ENCODE measurements at places on chromosomes 3 and 15.

DNA sequence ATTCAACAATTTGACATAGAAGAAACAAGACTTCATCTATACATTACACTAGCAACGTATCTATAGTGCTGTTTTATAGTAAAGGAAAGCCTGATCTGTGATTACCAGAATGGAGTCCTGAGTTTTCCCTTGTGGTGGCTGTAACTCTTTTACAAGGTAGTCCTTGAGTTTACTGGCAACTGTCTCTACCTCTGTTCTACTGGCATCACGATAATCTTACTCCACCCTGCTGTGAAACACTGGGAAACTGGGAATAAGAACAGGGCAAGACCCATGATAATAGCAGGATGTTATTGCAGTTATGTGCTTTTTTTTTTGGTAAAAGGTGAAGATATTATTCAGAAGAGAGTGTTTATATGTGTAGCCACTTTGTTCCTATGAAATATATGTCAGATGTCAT, 12.4 kb upstream of the HHLA2 start:
- DNase-seq = no peak

GRCh38 chr3:105688821-105689220, 180.0 kb downstream of the CBLB start:
- DNase-seq = no peak

- no peak for DNase-seq
Observed at GRCh38 chr3:165884518-165884917, 47.3 kb upstream of the BCHE start.

- peak; percentile 13 for DNase-seq
Observed at GRCh38 chr3:132038198-132038825, 3.5 kb upstream of the CPNE4 start.

Measured in NCI-H345 (cell line).